Gastrocnemius medialis (tissue), 4 donors: ENCODE measurements at places on chromosomes 4 and X.
A peak's percentile ranks its signal among the peaks of the same experiment; 100 is the strongest.

DNA sequence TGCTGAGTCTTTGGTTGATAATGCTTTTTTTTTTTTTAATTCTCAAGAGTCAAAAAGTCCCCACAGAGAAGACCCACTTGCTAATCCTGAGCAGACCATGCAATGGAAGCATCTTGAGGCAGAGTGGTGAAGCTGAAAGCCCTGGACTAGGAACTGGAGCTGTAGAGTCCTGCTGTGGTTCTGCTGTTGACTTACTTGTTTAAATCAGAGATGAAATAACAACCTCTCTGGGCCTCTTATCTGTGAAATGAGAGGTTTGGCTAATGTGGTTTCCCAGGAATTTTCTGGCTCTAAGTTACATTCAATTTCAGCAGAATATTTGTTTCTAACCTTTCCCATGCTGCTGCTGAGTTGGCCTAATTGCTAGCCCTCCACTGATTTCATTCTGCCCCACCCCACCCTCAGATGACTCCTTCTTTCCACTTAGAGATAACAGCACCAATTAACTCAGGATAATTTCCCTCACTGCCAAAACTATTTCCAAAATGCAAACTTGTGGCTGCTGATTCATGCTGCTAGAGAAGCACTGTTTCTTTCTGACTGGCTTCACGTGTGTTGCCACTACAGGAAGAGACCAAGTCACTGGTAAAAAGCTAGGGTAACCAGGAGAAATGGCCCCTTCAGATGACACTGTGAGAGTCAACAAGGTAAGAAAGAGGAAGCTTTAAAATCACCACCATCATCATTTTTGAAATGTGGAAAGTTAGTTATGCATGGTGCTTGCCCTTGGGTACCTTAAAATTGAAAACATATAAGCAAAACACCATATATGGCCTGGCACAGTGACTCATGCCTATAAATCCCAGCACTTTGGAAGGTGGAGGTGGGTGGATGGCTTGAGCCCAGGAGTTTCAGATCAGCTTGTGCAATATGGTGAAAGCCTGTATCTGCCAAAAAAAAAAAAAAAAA lies 326.4 kb downstream of the DCHS2 start:
- no peak for DNase-seq

DNA sequence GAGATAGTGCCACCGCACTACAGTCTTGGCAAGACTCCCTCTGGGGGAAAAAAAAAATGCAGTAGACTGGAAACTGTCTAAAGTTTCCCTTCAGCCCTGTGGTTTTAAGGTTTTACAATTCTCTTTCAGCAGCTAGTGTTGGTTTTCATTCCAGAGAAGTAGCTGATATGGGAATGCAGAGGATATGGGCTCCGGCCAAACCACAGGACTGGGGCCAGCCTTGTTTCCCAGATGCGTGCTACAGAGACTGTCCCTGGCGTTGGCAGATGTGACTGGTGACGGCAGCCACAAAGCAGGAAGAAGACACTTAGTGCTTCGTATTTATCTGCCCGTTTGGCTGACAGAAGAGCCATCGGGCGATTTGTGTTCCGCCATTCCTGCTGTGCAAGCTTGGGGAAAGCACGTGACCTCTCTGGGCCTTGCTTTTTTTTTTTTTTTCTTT lies 43.2 kb downstream of the ZBTB49 start:
- DNase-seq = peak; percentile 18

DNA sequence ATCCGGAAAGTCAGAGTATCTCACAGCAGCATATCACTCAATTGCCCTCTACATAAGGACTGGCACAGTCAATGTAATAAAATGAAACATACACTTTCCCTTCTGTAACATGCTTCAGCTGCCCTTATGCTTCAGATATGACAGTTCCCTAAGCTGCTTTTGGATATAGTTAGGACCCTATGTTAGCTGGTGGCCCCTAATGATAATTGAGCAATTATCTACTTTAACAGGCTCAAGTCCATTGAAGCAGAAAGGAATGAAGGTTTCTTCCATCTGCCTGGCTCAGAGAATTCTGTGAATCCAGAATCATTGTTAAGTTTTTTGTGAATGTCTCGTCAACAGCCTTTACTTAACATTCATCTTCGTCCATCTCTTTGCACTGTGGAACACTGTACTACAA lies 951.2 kb upstream of the DIAPH2 start:
- no peak for DNase-seq

DNA sequence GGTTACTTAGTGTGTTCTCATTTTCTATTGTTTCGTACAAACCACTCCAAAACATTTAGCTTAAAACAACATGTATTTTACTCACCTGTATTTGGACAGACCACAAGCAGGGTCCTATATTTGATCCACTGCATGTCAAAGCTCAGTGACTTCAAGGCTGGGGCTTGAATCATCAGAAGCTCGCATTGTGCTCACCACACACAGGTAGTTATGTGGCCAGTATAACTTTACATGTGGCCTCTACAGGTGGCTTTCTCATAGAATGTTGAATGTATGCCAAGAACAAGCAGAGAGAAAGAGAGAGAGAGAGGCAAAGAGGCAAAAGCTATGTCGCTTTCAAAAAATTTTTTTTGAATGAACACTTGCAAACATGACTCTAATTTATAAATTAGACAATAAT lies 107.6 kb downstream of the QRFPR start:
- no peak for DNase-seq

DNA sequence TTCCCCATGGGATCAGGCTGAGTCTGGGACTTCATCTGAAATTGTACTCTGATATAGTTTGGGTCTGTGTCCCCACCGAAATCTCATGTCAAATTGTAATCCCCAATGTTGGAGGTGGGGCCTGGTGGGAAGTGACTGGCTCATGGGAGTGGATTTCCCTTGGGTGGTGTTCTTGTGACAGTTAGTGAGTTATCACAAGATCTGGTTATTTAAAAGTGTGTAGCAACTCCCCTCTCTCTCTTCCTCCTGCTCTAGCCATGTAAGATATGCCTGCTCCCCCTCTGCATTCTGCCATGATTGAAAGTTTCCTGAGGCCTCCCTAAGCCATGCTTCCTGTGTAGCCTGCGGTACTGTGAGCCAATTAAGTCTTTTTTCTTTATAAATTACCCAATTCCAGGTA lies 61.0 kb downstream of the RASGEF1B start:
- DNase-seq = no peak

DNA sequence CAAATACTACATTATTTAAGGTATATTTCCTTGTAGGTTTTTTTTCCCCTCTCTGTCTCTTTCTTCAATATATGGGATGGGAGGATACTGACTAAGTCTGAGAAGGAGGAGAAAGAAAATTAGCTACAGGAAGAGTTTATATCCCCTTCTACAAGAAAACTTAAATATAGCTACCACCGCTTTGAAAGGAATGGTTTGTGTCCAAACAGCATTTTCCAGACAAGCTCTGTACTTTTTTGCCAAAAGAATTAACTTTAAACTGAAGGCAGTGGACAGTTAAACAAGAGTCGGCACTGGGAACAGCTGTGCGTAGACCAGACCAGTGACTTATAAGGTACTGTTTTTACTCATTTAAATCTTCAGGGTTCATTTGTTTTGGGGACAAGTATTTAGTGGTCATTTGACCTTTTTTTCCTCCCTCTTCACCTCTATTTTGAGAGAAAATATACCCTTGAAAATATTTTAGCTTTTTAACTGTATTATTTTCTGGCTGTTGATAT lies 303.7 kb downstream of the ARHGAP24 start:
- DNase-seq = no peak

GRCh38 chr4:17093481-17093880 lies 195.0 kb upstream of the LDB2 start:
- no peak for DNase-seq

- no peak for DNase-seq
Observed at GRCh38 chr4:55947912-55948725, 626 bp upstream of the CEP135 start.

GRCh38 chrX:42127563-42127962 lies 204.2 kb upstream of the CASK start:
- DNase-seq = no peak

- DNase-seq = no peak
Observed at GRCh38 chrX:20271186-20271585, 4.5 kb upstream of the RPS6KA3 start.

GRCh38 chr4:183413234-183414200 lies 30.9 kb upstream of the CDKN2AIP start:
- no peak for DNase-seq

GRCh38 chr4:139241086-139241783 lies 38.8 kb downstream of the MGARP start:
- DNase-seq = no peak

DNA sequence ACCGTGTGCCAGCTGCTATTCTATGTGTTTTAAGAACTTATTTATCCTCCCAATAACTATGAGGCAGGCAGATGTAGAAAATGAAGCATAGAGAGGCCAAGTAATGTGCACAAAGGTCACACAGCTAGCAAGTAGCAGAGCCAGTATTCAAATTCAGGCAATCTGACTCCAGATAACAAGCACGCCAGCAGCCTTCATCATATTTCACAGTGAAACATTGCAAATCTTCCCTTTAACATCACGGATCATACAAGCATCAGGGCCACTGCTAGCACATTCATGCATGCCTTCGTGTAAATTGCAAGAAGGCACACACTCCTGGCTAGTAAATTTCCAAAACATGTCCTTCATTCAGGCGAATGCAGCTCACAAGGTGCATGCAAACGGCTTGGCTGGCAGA lies 33.1 kb downstream of the MAOB start:
- no peak for DNase-seq

DNA sequence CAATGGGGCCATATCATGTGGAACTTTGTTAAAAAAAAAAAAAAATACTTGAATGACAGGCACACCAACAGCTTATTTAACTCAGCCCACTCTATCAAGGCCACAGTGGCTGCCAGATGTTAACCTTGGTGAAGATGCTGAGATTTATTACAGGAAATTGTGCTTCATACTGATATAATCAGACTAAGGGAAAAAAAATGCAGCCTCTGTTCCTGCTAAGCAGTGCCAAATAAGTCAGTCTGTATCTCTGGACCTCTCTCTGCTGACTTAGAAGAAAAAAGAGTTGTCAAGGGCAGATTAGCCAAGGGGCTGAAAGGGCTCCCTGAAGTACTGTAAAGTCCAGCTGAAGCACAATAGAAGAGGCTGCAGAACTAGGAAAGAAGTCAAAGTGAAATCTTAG lies 677.7 kb upstream of the HTR2C start:
- DNase-seq = no peak

DNA sequence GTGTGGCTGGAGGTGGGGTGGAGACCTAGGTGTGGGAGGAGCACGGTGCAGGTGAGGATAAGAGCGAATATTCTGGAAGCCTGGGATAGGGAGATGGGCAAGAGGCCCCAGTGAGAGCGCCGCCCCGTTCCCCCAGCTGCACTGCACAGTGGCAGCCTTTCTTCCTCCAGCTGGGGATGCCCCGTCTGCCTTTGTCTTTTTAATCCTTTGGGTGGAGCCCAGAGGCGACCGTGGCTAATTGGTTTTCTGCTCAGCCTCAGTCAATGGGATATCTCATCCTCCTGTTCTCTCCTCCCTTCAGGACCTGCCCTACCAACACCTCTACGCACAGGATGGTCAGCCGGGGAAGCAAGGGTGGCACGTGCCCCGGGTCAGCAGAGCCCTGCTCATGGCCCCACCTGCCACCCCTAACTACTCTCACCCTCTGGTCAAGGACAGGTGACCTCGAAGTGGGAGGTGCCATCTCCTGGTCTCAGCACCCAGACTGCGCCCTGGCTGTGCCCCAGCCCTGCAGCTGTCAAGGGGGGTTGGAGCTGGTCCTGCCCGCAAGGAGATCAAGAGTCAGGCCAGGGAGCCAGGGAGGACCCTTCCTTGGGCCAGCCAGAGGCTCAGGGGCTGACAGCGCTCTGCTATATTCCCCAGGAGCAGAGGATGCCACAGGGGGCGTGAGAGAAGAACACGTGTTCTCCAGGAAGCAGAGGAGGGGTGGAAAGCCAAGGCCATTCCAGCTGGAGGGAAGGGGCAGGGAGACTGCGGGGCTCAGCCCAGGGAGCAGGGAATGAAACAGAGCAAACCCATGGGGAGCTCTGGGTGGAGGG lies 64.0 kb downstream of the ADRA2C start:
- no peak for DNase-seq

GRCh38 chrX:22699581-22700091 lies 300.1 kb upstream of the DDX53 start:
- peak; percentile 1 for DNase-seq

- no peak for DNase-seq
Observed at GRCh38 chr4:83255584-83255983, 29.0 kb downstream of the COQ2 start.

GRCh38 chr4:186725469-186726425 lies 2.1 kb upstream of the FAT1 start:
- DNase-seq = no peak

DNA sequence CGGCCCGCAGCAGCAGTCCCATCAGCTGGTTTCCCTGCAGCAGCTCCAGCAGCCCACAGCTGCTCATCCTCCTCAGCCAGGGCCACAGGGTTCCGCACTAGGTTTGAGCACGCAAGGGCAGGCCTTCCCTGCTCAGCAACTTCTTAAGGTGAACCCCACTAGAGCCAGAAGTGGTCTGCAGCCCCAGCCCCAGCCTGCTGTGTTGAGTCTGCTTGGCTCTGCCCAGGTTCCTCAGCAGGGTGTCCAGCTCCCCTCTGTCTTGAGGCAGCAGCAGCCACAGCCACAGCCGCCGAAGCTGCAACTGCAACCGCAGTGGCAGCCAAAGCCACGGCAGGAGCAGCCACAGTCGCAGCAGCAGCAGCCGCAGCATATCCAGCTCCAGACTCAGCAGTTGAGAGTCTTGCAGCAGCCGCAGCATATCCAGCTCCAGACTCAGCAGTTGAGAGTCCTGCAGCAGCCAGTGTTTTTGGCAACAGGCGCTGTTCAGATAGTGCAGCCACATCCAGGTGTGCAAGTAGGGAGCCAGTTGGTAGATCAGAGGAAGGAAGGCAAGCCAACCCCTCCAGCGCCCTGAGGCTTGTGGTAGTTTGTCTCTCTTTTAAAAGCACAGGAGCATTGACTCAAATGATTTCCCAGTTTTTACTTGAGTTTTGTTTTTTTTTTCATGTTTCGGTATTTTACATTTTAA lies 4.6 kb downstream of the SUPT20HL1 start:
- DNase-seq = no peak

DNA sequence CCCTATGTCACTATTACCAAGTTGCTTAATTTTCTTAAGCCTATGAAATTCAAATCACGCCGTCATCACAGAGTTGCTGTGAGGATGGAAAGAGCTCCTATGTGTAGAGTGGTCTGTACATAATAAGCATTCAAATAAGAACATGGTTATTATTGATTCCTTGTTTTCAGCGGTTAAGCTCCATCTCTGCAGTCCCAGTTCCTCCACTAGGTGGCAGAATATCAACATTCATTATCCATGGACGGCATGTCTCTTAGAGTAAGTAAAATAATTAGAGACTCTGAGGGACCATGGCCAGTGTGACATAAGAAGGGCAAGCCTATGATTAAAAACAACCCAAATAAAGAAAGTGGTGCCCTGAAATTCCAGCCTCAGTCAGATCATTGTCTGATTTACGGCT lies 132.5 kb upstream of the NHS start:
- DNase-seq = no peak

- DNase-seq = no peak
Observed at GRCh38 chrX:119755981-119756533, 2.3 kb upstream of the SOWAHD start.

GRCh38 chr4:101156619-101157310 lies 190.6 kb downstream of the PPP3CA start:
- no peak for DNase-seq

GRCh38 chr4:129264008-129264657 lies 168.2 kb downstream of the C4orf33 start:
- no peak for DNase-seq

- DNase-seq = no peak
Observed at GRCh38 chrX:7159149-7159861, 11.4 kb upstream of the PUDP start.

GRCh38 chr4:16745009-16745635 lies 153.3 kb downstream of the LDB2 start:
- no peak for DNase-seq

- no peak for DNase-seq
Observed at GRCh38 chr4:167177925-167178324, 56.4 kb downstream of the SPOCK3 start.
